Right renal pelvis (tissue), 4 donors: ENCODE measurements at places on chromosomes 2 and 18. TPM values are rescaled to one million over a fixed set of nuclear protein-coding genes. Genes with fewer than 3 reads are reported as not detected.
A peak's percentile ranks its signal among the peaks of the same experiment; 100 is the strongest.

- DNase-seq = no peak
Measured at GRCh38 chr2:109527079-109527478, 86.7 kb downstream of the SEPTIN10 start.

- no peak for DNase-seq
Measured at GRCh38 chr2:220071696-220072095, 444.3 kb downstream of the SLC4A3 start.

DNA sequence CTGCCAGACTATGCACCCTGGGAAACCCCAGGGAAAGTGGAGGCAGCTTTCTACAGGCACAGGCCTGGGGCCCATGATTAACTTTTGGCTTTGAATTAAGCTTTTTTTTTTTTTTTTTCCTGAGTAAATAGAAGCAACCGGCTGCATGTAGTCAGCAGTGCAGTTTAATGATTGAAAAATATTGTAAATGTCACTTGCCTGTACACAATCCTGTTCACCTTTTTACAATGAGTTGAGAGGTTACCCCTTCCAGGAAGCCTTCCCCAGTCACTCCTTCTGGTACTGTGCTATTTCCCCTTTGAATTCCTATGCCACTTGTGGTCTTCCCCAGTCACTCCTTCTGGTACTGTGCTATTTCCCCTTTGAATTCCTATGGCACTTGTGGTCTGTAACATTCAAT, 475.6 kb downstream of the TDRD15 start:
- DNase-seq = peak; percentile 14

DNA sequence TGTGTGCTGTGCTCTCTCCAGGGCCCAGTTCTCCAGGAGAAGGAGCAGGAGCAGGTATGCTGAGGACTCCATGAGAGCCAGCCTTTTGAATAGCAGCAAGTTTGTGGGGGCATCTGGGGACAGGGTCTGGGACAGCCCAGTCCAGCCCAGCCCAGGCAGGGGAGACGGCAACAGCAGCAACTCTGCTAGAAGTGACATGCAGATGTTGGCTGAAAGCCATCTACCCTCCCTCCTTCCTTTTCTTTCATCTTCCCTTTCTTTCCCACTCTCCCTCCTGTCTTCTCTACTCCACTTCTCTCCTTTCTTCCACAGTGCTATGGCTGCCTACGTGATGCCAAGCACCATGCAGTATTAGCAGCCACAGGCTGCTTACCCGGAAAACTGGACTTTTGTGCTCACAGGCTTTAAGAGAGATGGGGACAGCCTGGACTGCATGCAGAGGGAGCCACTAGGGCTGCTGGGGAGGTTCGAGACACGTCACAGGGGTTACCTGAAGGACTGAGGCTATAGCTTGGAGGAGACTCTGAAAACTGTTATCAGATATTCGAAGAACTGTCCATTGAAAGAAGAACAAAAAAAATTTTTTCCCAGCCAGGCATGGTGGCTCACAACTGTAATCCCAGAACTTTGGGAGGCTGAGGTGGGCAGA, 23.8 kb upstream of the YWHAQ start:
- no peak for DNase-seq

DNA sequence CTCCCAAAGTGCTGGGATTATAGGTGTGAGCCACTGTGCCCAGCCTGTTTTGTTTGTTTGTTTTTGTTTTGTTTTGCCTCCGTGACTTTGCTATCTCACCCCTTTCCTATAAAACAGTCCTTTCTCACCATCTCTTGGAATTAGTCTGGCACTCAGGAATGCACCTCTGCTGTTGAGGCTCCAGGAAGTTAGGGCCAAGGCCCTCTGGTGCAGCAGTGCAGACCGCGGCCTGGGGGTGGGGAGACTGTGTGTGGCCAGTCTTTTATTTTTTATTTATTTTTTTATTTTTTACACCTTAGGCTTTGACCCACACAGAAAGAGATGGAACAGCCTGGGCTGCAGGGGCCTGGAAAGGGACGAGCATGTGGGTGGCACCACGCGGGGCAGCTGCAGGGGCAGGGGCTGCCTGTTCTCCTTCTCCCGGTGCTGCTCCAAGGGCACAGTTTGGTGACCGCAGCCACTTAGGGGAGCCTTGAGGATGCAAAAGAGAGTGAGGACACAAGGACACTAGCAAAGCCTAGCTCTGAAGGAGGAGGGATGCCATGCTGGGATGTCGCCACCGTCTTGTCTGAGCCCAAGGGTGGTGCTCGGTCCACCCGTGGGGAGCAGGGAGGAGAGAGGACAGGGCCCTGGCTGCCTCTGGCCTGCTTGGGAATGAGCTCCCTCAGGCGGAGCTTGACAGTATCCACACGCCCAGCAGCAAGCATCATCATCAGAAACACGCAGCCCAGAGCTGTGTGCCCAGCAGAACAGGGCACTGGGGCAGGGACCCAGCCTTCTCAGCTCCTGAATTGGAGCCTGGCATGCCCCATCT, 19.4 kb upstream of the ALPI start:
- no peak for DNase-seq

DNA sequence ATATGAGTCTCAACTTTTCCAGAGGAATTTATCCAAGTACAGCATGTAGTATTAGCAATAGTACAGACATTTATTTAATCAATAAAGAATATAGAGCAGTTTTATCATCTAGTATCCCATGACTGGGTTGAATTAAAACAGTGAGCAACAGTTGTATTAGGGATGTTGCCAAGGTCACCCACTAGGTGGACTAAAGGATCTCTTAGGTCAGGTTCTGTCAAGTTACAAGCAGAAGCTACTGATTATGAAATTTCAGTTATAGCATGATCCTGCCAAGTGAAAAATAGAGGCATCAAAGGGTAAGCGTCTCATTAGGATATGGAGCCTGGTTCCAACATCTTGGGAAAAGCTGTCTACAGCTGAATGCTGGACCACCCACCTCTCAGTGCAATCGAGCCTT, 52.1 kb upstream of the LAPTM4A start:
- no peak for DNase-seq

DNA sequence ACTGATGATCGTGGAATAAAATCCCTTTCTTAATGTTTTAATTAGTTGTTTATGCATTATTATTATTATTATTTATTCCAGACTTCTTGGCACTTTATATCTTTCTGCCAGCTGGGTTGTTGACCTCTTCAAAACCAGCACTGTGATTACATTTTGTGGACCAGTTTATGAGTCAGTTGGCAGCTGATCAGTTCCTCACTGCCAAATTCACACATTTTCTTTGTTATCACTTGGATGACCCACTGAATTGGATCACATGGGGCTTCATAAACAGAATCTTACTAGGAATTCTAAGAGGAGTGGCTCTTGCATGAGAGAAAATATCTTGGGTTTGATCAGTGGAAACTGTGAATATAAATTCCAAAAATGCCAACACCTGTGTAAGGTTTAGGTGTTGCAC, 321.8 kb upstream of the SPRED2 start:
- DNase-seq = no peak

The MARCHF4 gene
- 0.15 TPM for polyA plus RNA-seq

The FAM124B gene
- polyA plus RNA-seq = 2.8 TPM

The GKN2 gene
- not detected for polyA plus RNA-seq
